NCI-H510A treated with DMSO at 0.1 percent for 48 hours (cell line): ENCODE measurements at places on chromosomes 4 and X.

- DNase-seq, result no peak
Observed at GRCh38 chr4:121307445-121308327, 73.1 kb downstream of the QRFPR start.

DNA sequence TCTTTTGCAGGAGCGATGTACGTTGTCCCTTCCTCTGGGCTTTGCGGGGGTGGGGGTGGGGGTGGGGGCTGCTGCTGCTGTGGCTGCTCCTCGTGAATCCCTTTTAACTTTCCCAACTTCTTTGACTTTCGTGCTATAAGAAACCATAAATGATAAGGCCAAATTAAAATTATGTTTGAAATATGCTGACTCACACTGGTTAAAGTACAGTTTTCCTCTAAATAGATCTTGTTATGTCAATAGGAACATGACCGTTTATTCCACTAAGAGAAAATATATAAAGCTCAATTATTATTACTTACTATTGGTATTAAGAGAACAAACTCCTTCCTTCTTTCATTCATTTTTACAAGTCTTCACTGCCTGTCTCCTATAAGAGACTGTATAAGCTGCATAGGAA lies 287.4 kb downstream of the NR3C2 start:
- no peak for DNase-seq

- DNase-seq, result peak; percentile 5
Observed at GRCh38 chr4:27000820-27001219, 140.2 kb downstream of the STIM2 start.

DNA sequence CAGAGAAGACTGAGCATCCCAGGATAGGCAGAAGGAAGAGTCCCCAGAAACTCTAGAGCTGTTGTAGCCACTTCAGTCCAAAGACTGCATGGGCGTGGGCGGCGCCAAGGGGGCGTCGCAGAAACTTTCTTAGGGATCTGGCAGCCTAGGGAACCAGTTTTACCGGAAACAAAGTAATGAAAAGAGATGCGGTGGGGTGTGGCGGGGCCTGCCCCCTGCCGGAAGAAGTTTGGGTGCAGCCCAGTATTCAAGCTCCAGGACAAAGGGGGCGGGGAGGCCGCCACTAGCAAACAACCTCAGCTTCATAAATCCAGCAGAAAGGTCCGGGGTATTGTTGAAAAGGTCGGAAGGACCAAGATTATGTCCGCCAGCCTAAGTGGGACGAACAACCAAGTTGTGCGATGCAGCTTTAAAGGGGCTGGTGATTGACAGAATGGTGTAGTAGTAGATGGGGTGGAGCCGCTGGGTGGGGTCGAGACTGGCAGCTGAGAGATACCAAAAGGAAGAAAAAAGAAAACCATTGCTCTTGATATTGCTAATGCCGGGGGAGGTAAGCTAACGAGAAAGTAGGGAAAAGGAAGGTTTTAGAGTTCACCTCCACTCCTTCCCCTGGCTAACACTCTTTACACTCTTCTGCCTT lies 190.5 kb downstream of the RRAGB start:
- peak; percentile 39 for DNase-seq

DNA sequence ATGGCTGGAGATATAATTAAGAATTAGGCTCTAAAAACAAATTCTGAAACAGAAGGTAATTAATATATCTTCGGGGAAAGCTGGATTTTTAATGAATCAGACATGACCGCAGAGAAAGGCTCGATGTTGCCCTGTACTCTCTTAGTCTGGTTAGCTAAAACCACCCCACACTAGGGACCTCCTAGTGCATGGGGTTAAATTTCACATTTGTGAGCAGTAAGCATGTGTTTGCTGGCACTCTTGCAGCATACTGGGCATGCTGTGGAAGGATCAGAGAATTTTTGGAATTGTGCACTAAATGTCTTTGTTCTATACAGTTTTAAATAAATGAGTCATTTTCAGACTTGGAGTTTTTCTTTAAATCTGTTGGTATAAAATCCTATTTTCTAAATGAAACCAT lies 475.6 kb upstream of the FTHL17 start:
- no peak for DNase-seq
